ENCODE measurements at places on chromosomes 6 and 20. TPM values are rescaled to one million over a fixed set of nuclear protein-coding genes. Genes with fewer than 3 reads are reported as not detected.

DNA sequence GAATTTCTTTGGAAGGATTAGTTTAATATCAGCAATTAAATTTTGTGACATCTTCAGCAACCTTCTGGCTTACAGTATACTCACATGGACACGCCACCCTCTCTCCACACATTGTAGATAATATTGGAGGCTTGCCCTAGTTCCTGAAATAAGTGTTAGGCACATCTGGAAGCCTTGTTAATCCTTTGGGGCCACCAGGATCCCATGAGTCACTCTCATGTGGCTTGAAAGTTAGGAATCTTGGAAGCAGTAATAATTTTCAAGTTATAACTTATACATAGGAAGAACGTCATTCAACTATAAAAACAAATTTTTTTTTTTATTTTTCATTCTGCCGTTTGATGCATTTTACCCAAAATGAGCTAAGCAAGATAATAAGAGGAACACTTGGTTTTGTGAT is 20.5 kb downstream of the LAMA4 start:
- DNase-seq = no peak

GRCh38 chr6:122735582-122735981 is 43.9 kb upstream of the FABP7 start:
- no peak for DNase-seq

The SF3B5 gene
- 114 TPM for total RNA-seq

DNA sequence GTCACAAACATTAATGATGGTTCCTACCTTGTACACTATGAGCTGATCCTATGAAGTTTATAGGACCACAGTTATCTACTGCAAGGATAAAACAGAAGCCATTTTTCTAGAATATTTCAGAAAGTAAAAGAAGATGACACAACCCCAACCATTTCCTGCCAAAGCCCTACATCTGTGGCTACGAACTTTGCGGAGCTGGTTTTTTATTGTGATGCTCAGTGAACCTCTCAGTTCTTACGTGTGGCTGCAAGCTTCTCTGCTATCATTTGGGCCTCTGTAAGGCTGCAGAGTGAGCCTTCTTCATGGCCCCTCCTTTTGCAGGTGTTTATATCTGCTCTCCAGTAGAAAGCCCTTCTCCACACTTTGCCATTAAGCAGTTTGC is 17.8 kb upstream of the TAGAP start:
- DNase-seq = no peak

The AIF1 gene
- 55.3 TPM for total RNA-seq

GRCh38 chr6:80402266-80402665 is 295.8 kb downstream of the BCKDHB start:
- no peak for DNase-seq

- DNase-seq = no peak
Observed at GRCh38 chr6:104684911-104685415, 174.8 kb downstream of the HACE1 start.
